COLO829 (cell line): ENCODE measurements at places on chromosomes 2 and 18.
A peak's percentile ranks its signal among the peaks of the same experiment; 100 is the strongest.

DNA sequence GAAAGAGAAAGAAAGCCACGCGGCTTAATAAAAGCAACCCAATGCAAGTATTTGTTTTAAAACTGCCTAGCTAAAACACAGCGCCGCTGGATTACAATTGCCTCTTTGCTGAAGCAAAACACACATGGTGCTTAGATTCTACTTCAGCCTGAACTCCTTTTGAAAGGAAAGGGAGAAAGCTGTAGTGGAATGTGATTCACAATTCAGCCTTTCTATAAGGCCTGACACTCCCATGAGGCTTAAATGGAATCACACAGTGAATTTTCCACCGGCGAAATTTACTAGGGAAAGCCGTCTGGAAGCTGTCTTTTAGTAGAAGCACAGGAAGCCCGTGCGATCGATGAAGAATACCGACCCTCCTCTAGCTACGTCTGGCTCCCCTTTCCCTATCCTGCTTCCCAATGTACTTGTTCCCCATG lies 348.0 kb downstream of the DLGAP1 start:
- no peak for DNase-seq

- DNase-seq, result no peak
Measured at GRCh38 chr2:169086893-169087467, 17.6 kb downstream of the DHRS9 start.

GRCh38 chr2:231486851-231487596 lies 22.7 kb upstream of the NCL start:
- no peak for DNase-seq

DNA sequence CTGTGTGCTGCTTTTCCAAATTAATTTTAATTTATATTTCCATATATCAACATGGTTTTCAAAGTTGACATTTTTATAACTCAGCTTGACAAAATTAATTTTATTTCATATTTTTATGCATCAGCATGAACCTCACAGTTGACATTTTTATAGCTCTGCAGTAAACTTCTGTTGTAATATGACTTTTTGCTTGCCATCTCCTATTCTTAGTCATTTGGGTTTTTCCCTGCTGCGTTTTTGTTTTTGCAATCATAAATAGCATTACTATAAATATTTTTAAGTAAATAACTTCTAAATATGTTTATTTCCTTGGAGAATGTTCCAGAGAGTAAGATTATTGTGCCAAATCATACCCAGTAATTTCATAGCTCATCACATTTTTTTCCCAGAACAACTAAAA lies 21.0 kb upstream of the L3MBTL4 start:
- no peak for DNase-seq

- DNase-seq, result no peak
Measured at GRCh38 chr2:64533882-64534281, 9.8 kb downstream of the AFTPH start.

DNA sequence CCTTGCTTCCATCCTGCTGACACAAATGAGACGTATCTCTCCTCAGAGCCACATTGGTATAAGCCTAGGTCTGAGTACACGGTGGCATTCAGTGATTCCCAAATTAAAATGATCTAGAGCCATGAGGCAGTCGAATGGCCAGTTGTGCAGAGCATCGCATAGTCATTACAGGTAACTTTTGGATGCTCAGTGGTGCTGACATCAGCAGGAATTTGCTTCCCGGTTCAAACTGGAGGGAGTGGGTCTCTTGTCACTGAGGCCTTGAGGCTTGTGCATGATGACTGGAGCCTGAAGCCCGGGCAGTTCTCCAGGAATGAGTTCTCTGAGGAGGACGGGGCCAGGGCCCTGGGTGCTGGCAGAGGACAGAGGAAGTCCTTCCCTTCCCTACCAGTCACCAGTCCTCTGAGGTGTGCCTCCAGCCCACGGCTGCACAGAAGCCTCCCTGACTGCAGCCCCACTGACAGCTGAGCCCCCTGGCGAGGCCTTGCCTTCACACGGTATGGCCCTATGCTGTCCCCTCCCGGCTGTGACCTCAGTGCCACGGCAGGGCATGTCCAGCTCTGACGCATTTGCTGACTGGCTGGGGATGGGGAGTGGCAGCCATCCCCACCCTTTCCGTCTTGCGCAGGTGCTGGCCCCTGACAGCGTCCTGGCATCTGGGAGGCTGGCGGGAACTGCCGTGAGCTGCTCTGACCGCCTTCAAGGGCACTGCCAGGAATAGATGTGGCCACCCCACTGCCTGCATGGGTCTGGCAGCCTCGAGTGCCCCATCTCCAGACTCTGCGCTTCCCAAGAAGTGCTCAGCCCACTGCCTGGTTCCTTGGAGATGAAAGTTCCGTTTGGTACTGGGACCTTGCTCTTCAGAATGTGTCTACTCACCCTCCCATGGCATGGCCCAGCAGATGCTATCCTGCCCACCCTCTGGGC lies 117.4 kb downstream of the CELF4 start:
- no peak for DNase-seq

DNA sequence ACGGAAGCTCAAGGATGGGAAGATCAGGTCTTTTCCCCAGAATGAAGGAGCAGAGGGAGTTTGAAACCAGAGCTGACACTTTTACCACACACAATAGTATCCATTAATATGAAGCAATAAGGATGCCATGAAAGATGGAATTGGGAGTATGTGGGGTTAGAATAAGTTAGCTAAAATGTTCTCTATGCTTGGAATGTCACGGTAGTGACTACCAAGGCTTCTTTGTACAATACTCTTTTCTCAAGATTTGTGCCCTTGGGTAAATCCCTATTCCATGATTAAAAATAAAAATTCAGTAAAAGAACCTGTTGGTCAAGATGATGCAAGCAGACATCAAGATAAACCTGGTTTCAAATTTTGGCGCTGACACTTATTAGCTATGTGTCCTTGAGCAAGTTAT lies 75.0 kb downstream of the NRXN1 start:
- DNase-seq, result no peak

DNA sequence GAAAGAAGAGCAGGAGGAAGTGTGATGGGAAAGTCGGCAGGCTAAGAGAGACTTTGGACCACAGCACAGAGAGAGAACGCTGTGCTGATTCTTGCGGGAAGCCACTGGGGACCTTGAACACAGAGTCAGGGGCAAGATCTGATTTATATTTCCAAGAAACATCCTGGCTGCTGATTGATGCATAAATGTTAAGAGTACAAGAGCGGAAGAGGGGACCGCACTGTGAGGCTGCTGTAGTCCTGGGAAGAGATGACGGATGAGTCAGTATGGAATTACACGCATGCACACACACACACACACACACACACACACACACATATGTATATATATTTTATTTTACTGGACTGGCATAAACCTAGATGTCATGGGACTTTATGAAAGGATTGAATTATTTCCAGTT lies 865.6 kb upstream of the ID2 start:
- DNase-seq, result no peak

GRCh38 chr2:226234187-226234586 lies 565.4 kb downstream of the IRS1 start:
- no peak for DNase-seq

DNA sequence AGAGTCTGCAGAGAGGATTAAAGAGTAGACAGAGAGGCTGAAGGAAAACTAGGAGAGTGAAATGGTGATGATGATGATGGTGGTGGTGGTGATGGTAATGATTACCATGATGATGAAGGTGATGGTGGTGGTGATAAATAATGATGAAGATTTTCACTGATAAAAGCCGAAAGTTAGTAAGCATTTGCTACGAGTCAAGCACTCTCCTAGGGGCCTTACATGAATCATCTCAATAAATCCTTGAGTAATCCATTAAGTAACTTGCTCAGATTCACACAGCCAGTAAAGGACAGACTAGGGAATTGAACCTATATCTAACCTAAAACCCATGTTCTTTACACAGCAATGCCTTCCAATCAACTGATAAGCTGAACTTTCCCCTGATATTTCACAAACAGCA lies 106.7 kb upstream of the PGAP1 start:
- no peak for DNase-seq

GRCh38 chr2:231781798-231782726 lies 980 bp upstream of the PDE6D start:
- DNase-seq, result no peak

- no peak for DNase-seq
Measured at GRCh38 chr18:22734791-22735627, 198.1 kb upstream of the RBBP8 start.

DNA sequence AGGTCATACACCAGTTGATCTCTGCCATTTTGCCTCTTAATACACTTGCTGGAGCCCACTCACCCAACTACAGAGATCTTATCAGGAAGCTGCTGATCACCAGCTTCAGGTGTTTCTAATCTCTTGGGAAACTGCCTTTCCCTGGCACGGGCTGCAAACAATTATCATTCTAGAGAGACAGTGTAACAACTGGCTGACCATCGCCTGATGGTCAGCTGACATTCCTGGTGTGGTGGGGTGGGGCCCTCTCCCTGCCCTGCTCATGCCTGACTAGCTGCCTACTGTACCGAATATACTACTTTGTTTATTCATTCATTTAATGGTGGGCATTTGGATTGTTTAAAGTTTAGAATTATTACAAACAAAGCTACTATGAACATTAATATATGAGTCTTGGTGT lies 311.5 kb downstream of the CBLN2 start:
- no peak for DNase-seq

DNA sequence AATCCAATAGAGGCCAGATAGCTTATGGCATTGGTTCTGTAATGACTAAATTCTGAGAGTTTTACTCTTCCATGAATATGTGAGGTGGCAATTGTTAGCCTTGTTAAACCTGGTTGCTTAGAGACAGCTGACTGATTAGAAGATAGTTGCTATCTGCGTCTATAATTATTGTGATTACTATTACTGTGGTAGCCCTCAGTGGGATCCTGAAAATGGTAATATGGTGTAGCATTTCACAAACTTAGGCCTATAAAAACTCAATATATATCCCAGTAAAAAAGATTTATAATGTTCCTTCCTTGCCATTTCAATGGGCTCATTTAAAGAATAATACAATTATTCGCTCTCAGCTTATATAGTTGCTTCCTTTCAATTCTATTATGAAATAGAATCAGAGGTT lies 405.8 kb upstream of the CDH2 start:
- no peak for DNase-seq

- DNase-seq, result peak; percentile 25
Measured at GRCh38 chr18:31977270-31977872, 34.4 kb upstream of the TRAPPC8 start.

GRCh38 chr2:234569776-234570430 lies 73.0 kb upstream of the ARL4C start:
- DNase-seq, result no peak

GRCh38 chr18:48488388-48488850 lies 50.4 kb upstream of the CTIF start:
- DNase-seq, result peak; percentile 81

DNA sequence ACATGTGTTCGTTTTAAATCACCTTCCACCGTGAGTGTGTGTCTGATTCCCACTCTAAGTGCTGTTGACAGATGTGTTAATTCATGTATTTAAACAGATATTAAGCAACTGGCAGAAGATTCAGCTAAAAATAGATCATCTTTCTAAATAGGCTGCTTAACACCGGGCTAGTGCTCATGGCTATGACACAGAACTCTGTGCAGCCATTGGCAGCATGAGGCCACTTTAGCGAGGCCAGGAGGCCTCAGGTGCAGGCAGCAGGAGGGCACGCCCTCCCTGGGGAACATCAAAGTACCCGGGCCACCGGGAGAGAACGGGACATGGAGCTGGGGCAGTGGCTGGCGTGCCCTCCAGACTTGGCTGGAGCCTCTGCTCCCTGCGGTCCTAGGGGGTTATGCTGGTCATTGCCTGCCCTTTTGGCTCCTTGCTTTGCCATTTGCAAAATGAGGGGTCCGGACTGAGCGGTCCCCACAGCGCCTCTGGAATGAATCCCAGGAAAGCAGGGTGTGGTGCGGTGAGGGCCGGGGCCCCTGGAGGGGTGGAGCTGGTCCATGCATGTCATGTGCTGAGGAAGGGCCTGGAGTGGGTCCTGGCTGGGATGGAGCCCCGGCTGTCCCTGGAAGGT lies 62.8 kb upstream of the HDAC4 start:
- DNase-seq, result no peak

- DNase-seq, result no peak
Measured at GRCh38 chr2:19894134-19894792, 7.5 kb downstream of the TTC32 start.

- no peak for DNase-seq
Measured at GRCh38 chr2:18830962-18831361, 241.6 kb upstream of the NT5C1B start.

DNA sequence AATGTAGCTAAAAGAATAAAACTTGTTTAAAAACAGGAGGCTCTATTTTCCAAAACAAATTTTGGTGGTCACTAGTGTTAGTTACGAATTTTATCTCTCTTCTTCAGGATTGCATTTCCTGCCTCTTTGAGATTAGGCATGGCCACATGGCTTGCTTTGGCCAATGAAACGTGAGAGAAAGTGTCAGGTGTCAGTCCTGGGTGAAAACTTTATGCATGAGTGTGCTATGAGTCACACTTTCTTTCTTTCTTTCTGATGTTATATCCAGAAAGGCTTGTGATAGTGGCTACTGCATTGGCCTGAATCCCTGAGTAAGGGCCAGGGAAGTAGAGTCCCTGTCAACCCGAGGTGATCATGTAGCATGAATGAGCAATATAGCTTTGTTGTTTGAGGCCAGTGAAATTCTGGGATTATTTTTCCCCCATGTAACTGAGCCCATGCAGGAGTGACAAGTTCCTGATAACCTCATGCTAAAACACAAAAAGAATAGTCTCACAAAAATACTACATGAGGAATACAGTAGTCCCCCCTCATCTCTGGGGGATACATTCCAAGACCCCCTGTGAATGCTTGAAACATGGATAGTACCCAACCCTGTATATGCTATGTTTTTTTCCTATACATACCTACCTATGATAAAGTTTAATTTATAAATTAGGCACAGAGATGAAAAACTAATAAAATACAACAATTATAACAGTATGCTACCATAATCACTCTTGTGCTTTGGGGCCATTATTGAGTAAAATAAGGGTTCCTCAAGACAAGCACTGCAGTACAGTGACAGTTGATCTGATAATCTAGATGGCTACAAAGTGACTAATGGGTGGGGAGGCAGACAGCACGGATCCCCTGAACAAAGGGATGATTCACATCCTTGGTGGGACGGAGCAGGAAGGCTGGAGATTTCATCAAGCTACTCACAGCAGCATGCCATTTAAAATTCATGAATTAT lies 109.5 kb downstream of the CDC42EP3 start:
- DNase-seq, result peak; percentile 89

DNA sequence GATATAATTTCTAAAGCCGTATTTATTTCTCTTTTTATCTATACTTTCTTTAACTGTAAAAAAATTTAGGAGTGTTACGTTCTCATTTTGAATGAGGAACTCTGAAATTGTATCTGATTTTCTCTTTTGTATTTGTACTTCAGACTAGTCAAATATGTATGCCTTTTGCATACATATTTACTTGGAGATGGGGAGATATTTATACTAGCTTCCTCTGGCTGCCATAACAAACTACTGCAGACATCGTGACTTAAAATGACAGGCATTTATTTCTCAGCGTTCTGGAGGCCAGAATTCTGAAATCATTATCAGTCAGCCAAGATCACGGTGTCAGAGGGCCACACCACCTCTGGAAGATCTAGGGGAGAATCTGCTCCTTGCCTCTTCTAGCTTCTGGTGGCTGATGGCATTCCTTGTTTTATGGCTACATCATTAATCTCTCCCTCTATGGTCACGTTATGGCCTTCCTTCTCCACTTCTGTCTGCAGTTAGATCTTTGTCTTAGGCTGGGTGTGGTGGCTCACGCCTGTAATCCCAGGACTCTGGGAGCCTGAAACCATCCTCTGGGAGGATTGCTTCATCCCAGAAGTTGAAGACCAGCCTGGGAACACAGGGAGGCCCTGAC lies 8.2 kb downstream of the LCLAT1 start:
- no peak for DNase-seq

- DNase-seq, result no peak
Measured at GRCh38 chr2:188785061-188785460, 189.1 kb upstream of the COL3A1 start.
